ENCODE measurements at places on chromosomes 11 and 22.
A peak's percentile ranks its signal among the peaks of the same experiment; 100 is the strongest.

DNA sequence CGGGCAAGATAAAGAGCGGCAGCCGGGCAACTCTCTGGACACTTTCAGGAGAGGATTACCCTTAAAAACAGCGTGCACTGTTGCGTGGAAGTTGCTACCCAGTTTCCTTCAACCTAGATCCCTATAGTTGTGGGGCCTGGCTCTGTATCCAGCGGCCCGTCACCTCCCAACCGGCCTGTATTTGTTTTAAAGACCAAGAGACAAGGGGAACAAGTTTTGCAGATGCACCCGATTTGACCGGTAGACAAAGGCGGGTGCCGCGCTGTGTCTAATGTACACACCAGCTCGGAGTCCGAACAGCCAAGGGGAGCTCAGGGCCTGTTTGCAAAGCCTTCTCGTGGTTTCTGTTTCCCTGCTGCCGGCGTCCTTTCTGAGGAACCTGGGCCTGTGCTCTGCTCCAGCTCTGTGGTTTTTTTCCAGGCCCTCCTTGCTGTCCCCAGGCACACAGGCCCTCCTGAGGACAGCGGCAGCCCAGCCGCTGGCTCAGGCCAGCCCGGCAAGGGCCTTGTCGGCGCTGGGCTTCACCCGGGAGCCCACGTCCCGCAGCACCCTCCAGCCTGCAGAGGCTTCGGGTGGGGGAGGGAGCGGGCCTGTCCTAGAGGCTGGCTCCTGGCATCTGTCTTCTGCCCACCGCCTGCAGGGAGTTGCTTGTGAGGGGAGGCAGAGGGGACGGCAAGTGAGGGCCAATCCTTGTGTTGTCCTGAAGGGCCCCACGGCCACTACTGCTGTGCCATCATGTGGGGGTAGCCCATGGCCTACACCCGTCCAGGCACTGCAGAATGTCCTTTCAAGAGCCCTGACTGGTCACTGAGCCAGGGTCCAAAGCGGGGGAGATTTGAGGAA is 1.4 kb downstream of the TBX1 start:
- peak; percentile 36 for DNase-seq

GRCh38 chr11:8209208-8209807 is 40.5 kb upstream of the RIC3 start:
- DNase-seq = no peak

- DNase-seq = peak; percentile 72
These were observed 34.0 kb upstream of the FBXO3 start for GRCh38 chr11:33808228-33808828.

- DNase-seq = no peak
These were observed 5.4 kb downstream of the MMP1 start for GRCh38 chr11:102792604-102793003.

- peak; percentile 69 for DNase-seq
These were observed 280.8 kb upstream of the CCDC90B start for GRCh38 chr11:83566950-83567349.

DNA sequence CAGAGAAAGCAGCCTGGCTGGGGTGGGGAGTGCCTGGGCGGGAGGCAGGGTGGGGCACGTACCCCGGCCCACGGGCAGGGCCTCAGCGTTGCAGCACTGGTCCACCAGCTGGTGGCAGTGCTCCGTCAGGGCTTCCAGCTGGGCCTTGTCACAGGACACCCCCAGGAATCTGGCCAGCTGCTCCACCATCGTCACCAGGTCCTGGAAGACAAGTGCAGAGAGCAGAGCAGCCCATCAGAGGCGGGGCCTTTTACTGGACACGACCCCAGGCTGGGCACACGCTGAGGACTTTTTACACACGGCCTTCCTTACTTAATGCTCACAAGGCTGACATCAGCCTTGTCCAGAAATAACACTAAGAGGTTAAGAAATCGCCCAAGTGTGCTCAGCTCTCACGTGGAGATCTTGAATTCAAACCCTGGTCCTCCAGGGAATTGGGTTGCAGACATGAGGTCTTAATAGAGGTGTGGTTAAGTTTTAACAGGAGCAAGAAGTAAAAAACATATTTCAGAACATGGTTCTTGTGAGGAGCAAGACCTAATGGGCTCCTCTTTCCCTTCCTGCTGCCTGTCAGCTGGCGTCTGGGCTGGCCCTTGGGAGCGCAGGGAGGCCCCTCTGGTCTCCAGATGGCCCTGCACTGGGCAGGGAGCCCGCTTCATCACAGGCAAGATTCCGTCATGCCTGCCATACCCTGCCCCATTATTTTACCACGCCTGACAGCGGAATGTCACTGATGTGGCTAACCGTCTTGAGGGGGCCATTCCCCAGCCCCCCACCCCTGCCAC is 17.1 kb upstream of the EFCAB6 start:
- DNase-seq = peak; percentile 95

GRCh38 chr11:128894286-128894681 is 3.1 kb downstream of the KCNJ5 start:
- DNase-seq = no peak

DNA sequence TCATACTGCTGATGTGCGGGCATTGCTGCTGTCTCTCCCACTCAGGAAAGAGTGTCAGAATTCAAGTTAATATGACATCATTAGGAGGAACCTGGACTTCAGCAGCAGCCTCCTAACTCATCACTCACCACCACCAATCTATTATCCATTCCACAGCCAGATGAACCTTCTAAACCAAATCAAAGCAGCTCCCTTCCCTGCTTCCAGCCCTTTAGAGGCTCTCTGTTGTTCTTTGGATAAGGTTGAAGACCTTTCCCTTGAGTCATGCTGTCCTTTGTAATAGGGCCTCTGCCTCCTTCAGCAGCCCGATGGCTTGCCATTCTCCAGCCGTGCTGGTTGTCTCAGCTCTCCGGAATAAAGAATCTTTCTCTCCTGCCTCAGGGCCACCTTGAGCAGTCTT is 301.3 kb downstream of the DDX10 start:
- DNase-seq = no peak

DNA sequence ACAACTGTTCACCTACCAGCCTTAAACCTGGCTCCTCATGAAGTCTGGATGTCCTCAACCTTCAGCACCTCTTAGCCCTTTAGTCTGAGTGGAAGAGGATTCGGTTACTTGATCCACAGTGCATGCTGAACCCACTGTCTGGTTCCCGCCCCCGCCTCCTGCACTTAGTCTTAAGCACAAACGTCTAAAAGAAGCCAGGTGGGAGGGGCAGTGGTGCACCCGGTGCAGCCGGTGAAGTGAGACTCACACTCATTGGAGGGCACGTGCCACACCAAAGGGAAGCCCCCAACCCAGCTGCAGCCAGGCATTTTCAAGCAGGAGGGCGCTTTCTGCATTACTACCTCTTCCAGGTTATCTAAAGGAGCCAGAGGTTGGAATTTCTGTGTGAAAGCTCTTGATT is 146.8 kb downstream of the COMMD9 start:
- no peak for DNase-seq

- DNase-seq = no peak
These were observed 66.1 kb downstream of the SLC36A4 start for GRCh38 chr11:93131709-93132108.

DNA sequence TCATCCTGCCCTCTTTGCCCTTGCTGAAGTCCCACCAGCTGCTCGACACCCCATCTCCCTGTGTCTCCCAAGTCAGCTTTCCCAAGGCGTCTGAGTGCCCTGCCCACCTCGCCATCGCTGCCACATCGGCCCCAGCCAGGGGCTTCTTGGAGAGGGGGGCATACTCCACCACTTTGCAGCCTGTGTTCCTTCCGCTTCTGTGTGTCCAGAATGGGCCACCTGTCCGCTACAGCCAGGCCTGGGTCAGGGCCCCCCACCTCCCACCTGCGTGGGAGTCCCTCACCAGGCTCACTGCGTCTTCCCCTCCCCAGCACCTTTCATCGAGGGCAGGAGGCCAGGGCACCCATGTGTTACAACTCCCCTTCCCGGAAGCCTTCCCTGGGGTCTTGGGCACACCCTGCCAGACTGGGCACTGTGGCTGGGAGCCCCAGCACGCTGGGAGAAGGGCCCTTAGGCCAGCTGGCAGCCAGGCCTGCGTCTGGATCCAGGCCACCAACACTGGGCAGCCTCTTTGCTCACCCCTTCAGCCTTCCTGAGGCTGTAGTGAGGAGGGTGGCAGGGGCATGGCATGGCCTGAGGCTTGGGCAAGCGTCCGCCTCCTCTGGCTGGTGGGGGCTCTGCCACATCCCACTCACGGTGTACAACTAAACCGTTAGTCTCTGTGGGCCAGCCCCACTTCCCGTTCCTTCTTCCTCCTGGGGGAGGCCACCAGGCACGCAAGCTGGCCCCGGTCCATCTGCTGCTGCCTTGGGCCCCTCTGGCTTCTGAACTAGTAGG is 13.4 kb downstream of the CPT1A start:
- no peak for DNase-seq

DNA sequence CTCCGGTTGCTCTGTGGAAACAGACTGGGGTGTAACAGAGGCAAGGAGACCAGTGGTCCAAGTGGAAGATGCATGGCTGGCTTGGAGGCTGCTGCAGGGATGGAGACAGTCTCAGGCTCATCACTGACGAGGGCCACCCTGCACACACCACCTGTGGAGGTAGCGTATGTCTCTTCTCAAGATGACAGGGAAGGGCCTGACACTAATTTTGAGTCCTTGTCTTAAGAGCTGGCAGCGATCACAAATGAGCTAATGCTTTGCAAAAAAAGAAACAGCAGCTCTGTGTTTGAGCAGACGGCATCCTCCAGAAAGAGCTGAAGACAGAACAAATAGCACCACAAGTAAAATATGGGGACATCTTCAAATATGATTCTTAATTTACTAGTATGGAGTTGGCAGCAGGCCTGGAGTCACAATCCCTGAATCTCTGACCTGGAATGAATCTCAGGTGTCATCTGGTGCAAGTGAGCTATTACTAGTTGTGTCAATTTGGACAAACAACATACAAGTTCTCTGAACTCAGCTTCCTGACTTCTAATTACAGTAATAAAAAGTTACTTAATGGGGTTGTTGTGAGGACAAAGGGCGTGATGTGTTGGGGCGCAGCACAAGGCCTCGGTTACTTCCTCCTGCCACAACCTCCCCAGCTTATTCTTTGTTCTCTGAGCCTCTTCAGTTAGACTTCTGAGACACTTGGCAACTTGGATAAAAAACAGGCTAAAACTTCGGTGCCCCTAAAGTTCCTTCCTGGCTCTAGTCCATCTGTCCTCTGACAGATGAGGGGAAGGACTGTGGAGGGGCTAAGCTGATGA is 95.2 kb upstream of the BID start:
- DNase-seq = no peak

- no peak for DNase-seq
These were observed 388.8 kb downstream of the LUZP2 start for GRCh38 chr11:24885580-24886173.

- no peak for DNase-seq
These were observed 172.9 kb downstream of the DBX1 start for GRCh38 chr11:19987331-19987801.

GRCh38 chr11:86395061-86395551 is 20.4 kb downstream of the CCDC81 start:
- DNase-seq = peak; percentile 18

- DNase-seq = no peak
These were observed 4.8 kb downstream of the PHLDA2 start for GRCh38 chr11:2924381-2924780.

- no peak for DNase-seq
These were observed 17.1 kb downstream of the OR5B21 start for GRCh38 chr11:58490827-58491226.

DNA sequence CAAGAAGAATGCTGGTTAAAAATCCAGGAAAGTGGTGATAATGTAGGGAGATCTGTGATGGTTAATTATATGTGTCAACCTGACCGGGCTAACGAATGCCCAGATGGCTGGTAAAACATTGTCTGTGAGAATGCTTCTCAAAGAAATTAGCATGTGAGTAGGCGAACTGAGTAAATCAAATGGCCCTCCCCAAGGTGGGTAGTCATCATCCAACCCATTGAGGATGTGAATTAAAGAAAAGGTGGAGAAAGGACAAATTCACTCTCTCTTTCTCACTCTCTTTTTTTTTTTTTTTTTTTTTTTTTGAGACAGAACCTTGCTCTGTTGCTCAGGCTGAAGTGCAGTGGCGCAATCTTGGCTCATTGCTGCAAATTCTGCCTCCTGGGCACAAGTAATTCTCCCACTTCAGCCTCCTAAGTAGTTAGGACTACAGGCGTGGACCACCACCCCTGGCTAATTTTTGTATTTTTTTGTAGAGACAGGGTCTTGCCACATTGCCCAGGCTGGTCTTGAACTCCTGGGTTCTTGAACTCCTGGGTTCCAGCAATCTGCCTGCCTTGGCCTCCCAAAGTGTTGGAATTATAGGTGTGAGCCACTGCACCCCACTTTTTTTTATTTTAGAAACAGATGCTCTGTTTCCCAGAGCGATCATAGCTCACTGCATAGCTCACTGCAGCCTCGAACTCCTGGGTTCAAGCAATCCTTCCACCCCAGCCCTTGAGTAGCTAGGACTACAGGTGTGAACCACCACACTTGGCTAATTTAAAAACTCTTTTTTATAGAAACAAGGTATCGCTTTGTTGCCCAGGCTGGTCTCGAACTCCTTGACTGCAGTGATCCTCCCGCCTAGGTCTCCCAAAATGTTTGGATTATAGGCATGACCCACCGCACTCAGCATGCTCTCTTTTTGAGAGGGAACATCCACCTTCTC is 22.0 kb upstream of the P2RY6 start:
- no peak for DNase-seq

- no peak for DNase-seq
These were observed 38.8 kb downstream of the TXN2 start for GRCh38 chr22:36442506-36443197.

- DNase-seq = no peak
These were observed 4.2 kb downstream of the ARHGAP1 start for GRCh38 chr11:46696212-46696558.

- DNase-seq = no peak
These were observed at the start of gene CD6 for GRCh38 chr11:60971520-60971919. TSS of gene CD6 (plus strand) at chr11:60971680. CDS start at chr11:60971866, 186 bp downstream.
